Natural killer cell (primary cell): ENCODE measurements at places on chromosomes 13 and 19.

- DNase-seq, result no peak
Observed at GRCh38 chr19:18995804-18996241, 37.5 kb downstream of the SUGP2 start.

DNA sequence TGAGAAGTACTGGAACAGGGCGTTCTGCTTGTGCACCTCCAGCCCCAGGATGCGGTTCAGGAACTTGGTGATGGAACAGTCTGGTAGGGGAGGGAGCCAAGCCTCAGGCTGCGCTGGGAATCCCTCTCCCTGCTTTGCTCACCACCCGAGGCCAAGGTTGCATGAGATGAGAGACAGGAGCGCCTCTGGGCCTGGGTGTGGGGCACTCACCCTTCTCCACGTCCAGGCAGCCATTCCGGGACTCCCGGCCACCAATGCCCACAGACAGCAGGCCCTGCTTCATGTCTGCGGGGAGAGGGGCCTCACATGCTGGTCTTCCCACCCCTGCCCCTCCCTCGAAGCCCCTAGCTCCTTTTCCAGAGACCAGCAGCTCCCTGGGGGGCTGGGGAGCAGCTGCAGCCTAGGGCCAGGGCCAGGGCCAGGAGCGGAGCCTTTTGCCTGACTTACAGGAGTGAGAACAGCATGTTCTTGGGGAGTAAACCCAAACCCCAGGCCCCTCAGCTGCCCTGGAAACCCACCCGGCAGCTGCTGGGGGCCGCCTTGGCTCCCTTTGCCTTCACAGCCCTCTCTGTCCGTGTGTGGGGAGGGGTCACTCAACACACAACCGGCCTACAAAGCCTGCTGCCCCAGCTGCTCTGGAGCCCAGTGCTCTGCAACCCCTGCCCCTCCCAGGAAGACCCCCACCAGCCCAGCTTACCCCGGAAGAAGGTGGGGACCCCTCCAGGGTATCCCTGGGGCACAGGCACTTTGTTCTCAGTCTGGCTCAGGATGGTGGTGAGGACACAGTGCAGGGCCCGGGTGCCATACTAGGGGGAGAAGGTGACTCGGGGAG, 7.2 kb downstream of the GPX4 start:
- DNase-seq, result no peak

- no peak for DNase-seq
Observed at GRCh38 chr13:101979825-101980224, 422.0 kb downstream of the FGF14 start.

- DNase-seq, result no peak
Observed at GRCh38 chr13:39232401-39232980, 194.2 kb downstream of the NHLRC3 start.

- no peak for DNase-seq
Observed at GRCh38 chr19:15178629-15179308, 22.0 kb downstream of the NOTCH3 start.

DNA sequence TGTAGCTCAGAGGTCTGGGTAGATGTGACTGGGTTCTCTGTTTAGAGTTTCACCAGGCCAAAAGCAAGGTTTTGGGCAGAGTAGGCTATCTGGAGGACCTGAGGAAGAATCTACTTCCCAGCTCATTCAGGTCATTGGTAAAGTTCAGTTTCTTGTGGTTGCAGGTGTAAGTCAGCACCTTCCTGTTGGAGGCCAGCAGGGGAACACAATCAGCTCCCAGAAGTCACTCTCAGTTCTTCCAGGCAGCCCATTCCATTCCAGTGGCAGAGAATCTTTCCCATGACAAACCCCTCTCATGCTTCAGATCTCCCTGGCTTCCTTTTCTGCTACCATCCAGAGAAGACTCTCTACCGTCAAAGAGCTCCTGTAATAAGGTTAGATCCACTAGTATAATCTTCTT, 176.2 kb upstream of the UFM1 start:
- DNase-seq, result no peak

DNA sequence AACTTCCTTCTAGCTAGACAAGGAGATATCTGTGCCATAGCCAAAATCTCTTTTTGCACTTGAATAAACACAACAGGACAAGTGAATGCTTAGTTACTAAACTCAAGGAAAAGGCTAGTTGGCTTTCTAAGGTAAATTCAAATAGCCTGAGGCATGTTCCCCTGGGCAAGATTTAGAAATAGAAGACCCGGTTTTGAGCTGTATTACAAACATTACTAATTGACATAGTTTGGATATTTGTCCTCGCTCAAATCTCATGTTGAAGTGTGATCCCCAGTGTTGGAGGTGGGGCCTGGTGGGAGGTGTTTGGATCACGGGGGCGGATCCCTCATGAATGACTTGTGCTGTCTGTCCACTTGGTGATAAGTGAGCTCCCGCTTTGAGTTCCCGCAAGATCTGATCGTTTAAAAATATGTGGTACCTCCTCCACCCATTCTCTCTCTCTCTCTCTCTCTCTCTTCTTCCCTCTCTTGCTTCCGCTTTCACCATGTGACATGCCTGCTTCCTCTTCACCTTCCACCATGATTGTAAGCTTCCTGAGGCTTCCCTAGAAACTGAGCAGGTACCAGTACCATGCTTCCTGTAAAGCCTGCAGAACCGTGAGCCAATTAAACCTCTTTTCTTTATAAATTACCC, 3.9 kb upstream of the KBTBD6 start:
- DNase-seq, result no peak

DNA sequence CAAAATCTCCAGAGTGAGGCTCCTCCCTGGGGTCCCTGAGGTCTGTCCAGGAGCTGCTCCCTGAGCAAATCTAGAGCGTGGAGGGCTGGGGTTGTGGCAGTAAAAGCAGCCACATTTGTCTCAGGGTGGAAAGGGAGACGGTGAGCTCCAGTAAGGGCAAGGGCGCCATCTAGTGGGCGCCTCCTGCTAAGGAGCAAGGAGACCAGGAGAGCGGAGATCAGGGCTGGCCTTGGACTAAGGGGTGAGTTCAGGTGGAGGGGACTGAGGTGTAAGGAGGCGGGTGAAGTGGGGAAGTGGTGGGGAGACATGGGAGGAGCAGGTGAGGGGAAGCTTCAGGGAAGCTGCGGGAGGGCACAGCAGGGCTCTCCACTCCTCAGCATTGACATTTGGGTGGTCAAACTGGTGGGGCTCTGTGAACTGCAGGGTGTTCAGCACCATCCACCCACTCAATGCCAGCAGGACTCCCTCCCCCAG, 5.3 kb upstream of the CEACAM21 start:
- DNase-seq, result peak; percentile 79

GRCh38 chr19:10422046-10422461, 1.7 kb downstream of the PDE4A start:
- DNase-seq, result peak; percentile 16

DNA sequence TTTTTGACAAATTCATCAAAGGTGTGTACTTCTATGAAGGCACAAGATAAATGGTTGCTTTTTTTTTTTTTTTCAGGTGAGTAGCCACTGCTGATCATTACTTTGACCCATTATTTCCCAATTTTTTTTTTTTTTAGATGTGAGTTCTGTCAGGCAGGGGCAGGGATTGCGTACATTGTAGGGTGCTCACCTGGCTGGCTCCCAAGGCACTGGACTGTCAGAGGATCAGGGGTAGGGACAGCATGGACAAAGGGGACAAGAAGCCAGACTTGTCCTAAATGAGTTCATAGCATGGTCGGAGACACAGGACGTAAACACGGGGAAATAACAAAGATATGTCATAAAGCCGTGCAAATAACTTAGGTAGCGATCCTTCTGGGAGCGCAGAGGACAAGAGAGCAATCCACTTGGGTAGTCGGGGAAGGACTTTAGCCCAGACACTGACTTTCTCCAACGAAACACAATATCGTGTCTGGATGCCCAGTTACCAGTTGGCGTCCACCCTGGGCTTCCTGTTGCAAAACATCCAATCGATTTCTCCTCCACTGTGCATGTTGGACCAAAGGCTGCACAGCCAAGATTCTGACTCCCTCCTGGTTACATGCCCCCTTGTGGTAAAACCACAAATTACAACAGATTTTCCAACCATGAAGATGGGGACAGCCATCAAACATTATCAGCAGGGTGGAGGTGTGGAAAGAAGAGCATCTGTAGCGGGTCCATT, 27.5 kb upstream of the KATNAL1 start:
- DNase-seq, result no peak

- DNase-seq, result no peak
Observed at GRCh38 chr13:27020415-27020814, 151.2 kb downstream of the USP12 start.

DNA sequence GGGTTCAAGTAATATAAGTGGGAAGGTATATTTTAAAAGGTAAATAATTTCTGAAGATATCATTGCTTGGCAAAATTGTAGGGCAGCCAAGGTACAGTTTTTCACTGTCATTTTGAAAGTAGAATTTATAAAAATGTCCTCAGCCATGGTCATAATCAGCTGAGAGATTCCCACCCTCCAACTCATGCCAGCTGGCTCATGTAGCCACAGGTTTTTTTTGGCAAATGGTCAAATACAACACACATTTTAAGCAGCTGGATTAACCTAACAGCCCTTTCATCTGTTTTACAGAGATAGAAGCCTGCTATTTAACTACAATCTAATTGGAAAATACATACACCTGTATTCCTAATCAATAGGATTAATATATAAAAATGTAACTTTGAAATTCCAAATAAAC, 619.2 kb upstream of the SGCG start:
- DNase-seq, result no peak

DNA sequence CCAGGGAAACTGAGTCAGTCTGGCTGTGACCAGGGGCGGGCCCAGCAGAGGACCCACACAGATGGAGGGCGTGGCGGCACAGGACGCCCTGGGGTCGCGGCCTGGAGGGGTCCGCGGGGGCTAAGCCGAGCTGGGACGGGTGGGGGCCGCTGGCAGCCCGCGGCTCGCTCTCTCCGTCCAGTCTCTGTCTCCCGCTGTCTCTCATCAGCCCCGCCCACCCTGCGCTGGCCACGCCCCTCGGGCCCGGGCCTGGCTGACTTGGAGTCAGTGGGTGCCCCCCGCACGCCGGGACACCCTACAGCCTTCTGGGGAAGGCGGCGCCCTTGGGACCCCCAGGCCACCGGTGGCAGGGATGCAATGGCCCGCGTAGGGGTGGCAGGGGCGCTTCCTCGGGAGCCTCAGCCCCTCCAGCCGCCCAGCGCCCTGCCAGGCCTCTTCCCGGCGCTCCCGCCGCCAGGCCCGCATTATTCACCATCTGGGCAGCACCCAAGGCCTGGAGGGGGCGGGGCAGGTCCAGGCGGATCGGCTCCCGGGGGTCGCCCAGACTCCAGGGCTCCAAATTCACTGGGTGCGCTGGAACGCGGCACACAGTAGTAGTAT, at the start of gene TBXA2R:
TBXA2R (minus strand) TSS at position 186 of the 600 bp plus-strand sequence. CDS start 6,241 bp downstream, outside the sequence.
- peak; percentile 54 for DNase-seq

DNA sequence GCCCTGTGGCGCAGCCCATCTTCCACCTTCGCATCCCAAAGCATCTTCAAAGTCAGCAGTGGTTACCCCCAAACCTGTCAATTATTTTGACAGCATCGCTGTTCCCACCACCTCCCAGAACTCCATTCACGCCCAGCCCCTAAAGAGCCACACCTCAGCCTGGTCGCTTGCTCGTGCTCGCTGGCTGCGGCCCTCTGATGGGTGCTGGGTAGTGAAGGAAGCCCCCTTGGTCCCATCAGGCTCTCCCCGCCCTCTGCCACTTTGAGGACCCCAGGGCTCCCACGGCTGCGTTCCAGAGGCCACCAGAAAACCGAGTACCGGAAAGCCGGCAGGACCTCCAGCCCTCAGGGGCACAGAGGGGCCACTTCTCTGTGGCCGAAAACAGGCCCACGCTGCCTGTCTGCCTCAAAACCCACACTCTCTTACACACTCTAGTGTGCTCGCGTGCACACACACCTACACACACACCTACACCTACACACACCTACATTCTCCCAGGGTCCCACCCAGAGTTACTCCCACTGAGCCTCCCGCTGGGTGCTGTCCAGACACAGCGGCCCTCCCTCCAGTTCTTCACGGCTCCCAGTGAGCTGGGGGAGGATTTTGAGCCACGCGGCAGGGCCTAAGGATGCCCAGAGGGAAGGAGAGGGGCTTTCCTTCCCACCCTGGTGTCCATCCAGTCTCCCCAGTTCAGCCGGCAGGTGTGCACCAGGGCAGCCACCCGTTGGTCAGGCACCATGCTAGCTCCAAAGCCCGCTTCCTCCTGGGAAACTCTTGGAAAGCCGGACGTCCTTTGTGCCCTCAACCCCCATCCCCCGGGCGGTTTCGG, 1.9 kb downstream of the VSTM2B start:
- no peak for DNase-seq

GRCh38 chr19:10372690-10373089, 7.7 kb downstream of the TYK2 start:
- no peak for DNase-seq

DNA sequence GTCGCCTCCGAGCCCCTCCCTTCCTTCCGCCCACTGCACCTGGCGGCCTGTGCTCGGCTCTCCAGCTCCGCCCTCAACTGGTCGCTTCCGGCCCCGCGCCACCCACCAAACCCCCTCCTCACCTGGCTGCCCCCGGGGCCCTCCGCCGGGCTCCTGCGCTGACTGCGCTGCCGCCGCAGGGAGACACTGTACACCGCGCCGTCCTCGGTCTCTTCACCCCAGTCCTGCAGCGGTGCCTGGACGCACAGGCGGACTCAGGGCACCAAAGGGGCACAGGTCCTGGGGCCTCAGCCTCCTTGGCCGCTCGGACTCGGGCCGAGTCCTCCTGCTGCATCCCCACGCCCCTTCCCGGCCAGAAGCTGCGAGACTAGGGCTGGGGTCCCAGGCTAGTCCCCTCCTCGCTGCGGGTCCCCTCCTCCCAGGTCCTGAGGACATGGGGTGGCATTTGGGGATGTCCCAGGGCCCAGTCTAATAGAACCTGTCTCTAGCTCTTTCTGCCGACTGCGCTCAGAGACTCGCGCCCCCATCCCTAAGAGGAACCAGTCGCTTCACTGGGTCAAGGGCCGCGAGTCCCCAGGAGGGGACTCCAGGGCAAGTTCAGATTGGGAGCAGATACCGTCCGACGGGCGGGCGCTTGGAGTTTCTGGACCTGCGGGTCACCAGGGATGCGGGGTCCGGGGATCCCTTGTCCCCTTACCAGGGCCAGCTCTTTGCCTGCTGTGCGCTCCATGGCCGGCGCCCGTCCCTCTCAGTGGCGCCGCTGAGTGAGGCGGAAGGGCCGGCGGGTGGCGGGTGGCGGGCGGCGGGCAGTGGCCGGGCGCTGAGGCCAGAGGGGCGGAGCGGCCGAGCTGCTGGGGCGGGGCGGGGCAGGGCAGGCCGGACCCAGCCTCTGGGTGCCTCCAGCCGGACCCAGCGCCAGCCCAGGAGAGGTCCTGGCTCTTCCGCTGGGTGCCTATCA, at the start of gene RGL3:
RGL3 (minus strand) TSS at position 766 of the 958 bp plus-strand sequence; CDS start at position 730, 36 bp downstream.
- DNase-seq, result no peak

DNA sequence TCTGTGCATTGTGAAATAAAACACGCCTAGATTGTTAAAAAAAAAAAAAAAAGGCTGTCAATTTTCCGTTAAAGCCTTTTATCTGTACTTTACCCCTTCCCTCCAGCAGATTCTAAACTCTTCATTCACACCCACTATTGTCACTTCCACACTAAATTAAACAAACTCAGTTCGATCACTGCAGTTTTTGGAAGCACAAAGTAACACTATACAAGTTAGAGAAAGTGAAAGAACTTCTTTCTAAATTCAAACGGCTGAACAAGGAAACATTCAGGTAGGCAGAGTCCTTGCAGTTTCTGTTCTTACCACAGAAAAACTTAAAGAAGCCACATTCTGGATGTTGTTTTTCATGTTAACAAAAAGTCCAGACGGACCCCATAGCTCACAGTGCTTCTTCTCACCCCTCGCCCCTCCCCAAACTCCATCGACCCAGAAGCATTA, 27.5 kb upstream of the UBE2L5 start:
- DNase-seq, result no peak

- no peak for DNase-seq
Observed at GRCh38 chr13:100527644-100528043, 60.9 kb downstream of the GGACT start.

GRCh38 chr13:22082437-22083100, 411.7 kb downstream of the FGF9 start:
- peak; percentile 35 for DNase-seq
